Activated T-helper 1 cell treated with anti-CD3 and anti-CD28 coated beads, Interleukin-12 subunit alpha, Interleukin-12 subunit beta, Interleukin-2, Interleukin-4 antibody, amounts not matched to agents 30 ng/mL and 10 ng/mL and 1 ng/mL, durations not matched to agents 14 hours and 24 hours and 36 hours (primary cell): ENCODE measurements at places on chromosomes 7 and 10. TPM values are rescaled to one million over a fixed set of nuclear protein-coding genes. Genes with fewer than 3 reads are reported as not detected.

The ATRNL1 gene
- not detected in 2 replicates for total RNA-seq

DNA sequence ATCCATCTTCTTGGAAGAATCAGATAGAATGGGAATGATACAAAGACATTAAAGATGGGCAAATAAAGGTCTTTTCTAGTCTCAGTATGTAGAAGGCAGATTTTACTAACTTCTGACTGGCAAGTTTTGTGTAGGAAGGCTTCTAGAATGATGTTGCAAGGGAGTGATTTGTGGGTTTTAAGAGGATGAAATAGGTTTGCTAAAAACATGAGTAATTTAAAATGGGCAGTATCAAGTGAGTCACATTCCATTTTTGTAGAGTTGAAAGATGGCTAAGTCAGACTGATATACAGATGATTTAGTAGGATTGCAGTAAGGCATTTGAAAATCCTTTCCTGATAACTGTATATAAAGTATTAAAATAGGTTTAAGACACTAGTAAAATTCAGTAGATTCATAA lies 777.4 kb downstream of the SORCS1 start:
- DNase-seq, result no peak

DNA sequence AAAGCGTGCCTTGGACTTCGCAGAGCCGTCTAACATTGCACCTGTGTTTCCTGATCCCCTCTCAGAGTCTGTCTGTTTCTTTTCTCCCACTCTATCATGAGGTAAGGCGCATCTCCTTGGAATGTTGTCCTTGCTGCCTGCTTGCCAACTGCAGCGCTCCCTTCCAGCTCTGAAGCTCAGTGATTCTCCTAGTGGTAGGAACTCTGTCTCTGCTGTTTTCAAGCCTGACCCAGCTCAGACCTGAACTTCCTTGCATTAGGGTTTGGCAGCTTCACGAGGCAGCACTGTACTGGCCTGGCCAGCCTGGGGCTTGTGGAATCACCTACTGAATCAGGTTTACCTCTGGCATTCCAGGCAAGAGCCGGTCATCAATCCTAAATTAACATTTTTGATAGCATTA lies 123.9 kb downstream of the CREB5 start:
- DNase-seq, result no peak

GRCh38 chr10:101818872-101819633 lies 809 bp upstream of the OGA start:
- peak; percentile 40 for DNase-seq

The PTEN gene
- total RNA-seq, result 56.9 and 67.6 TPM in 2 replicates

The NACAD gene
- 0.05 TPM in 1 of 2 replicates, not detected in the other for total RNA-seq

The SLC4A2 gene
- 127 and 128 TPM in 2 replicates for total RNA-seq

DNA sequence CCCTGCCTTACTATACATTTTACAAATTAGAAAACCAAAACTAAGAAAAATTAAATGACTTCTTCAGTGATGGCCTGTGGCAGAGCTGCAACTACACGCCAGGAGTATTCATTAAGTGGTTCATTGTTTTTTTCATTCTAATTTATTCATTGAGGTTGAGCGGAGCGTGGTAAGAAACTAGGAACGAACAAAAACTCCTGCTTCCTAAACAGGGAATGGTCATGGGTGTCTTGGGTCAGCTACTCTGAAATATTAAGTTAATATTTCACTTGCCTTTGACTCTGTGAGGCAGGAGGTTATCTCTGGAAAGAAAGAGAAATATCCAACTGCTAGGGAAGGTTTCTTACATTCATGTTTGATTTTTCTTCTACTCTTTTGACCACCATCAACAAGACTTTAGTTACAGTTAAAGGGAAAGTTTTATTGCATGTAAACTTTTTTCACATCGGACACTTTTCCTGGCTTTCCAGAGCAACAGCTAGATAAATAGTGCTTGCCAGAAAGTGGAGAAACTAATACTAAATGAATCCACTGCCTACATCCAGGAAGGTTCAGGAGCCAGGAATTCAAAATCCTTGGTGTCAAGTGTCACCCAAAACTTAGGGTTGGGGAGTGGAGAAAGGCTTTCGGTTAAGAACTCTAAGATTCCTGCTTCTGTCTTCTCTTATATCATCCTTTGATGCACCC lies 896 bp upstream of the GNG11 start:
- no peak for DNase-seq

DNA sequence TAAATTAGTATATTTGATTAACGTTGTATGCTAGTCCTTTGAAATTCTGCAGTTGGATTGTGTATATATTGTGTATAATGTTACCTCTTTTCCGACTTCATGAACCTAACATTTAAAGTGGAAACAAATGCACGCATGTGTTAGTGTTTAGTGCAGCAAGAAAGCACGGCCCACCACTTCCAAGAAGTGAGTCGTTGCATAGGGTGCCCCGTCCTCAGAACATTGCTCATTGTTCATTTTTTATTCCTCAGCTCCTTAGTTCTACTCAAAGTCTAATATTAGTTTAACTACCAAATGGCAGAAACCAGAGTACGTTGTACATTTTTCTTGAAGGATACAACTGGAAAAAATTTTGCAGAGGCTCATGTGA lies 407.6 kb downstream of the AUTS2 start:
- DNase-seq, result no peak

The CADPS2 gene
- total RNA-seq, result not detected in 2 replicates

The CTAGE4 gene
- total RNA-seq, result 0.75 and 1.1 TPM in 2 replicates

DNA sequence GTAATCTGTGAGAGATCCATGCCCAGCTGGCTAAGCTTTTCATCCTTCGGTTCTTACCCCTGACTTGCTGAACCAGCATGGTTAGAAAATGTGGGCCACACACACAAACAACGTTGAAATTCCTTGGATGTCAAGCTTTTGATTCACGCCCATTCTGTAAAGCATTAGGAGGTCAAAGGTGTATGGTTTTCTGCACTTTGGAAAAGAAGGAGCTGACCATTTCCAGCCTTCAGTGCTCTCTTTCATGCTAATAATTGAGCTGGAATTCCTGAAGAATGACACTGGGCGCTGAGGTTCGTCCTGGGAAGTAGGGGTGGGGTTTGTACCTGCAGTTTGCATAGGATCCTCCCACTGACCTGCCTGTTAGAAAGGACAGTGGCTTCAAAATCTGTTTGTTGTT lies 23.1 kb downstream of the KLF6 start:
- DNase-seq, result no peak

The GNAT3 gene
- not detected in 2 replicates for total RNA-seq

DNA sequence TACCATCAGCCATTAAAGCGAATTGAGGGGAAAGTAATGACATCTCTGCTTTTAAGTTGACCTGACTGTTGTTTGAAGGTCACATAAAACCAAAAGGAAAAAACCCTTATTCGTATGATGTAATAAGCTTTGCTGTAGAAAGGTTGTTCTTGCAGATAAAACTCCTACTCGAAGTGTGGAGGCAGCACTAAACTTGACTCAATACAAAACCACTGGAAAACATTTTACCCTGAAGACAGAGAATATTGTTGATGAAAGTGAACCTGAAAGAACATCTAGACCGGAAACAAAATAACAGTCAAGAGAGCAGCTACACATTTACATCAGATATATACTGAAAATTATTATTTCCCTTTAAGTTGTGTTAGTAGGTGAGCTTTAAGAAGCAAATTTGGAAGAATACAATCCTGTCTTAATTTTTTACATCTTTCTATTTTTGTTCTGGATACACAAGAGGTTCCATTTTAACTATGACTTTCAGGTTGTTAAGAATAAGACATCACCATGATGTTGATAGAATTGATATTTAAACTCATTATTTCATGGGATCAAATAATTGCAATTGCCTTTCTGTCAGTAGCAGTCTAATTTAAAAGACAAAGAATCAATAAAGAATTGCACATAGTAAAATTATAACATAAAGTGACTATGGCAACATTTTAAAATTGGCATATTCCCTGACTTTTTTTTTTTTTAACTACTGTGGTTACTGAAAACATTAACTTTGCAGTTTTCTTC lies 6.4 kb downstream of the ETV1 start:
- DNase-seq, result no peak

GRCh38 chr10:3866332-3866731 lies 81.3 kb upstream of the KLF6 start:
- DNase-seq, result no peak

The SORCS1 gene
- not detected in 2 replicates for total RNA-seq

- DNase-seq, result no peak
Measured at GRCh38 chr7:143015084-143015483, 11.8 kb downstream of the OR9A2 start.
